Astrocyte of the spinal cord (primary cell): ENCODE measurements at places on chromosomes 12 and 14.

DNA sequence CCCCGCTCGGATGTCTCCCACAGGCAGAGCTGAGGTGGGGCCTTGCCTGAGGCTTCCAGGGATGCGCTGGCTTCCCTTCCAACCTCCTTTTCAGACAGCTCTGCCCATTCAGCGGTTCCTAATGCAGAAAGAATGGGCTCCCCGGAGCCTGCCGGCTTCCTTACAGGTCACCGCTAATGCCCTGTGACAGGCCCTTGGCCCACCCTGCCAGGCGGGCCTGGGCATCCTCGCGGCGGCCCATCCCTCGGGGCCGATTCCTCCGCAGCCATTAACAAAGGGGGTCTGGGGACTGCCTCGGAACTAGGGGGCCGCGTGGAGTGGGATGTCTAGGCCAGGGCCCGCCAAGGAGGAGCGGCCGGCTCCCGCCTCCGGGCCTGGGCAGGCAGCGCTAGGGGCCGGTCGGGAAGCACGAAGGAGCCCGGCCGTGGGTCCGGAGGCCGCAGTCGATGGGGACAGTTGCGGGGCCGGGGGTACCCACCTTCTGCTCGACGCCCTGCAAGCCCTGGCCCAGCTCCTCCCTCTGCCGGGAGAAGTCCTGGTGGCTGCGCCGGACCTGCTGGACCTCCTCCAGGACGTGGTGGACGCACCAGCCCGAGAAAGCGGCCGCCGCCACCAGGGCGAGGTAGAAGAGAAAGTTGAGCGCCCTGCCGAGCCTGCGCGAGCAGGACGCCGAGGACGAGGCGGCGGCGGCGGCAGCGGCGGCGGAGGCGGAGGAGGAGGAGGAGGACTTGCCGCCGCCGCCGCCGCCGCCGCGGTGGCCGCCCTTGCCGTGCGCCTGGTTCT is 738 bp downstream of the CKAP4 start:
- peak; percentile 72 for DNase-seq

GRCh38 chr12:102061096-102061559 is 663 bp downstream of the WASHC3 start:
- DNase-seq: peak; percentile 1

GRCh38 chr14:45089813-45090212 is 5.9 kb downstream of the PRPF39 start:
- DNase-seq: peak; percentile 40

DNA sequence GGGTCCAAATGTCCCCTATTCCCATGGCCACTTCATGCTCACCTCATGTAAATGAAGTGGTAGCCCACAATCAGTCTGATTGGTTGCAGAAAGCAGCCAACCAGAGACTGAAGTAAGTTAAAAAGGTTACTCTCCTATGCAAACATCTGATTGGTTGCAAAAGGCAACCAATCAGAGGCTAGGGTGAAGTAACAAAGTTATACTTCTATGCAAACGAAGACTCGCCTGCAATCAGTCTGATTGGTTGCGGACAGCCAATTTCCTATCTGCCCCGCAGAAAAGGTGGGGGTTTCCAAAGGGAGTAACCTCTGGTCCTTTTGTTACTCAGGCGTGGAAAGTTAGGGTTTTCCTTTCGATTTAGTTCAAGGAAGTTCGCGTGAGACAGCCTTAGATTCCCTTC is 208.1 kb upstream of the NEDD1 start:
- no peak for DNase-seq

DNA sequence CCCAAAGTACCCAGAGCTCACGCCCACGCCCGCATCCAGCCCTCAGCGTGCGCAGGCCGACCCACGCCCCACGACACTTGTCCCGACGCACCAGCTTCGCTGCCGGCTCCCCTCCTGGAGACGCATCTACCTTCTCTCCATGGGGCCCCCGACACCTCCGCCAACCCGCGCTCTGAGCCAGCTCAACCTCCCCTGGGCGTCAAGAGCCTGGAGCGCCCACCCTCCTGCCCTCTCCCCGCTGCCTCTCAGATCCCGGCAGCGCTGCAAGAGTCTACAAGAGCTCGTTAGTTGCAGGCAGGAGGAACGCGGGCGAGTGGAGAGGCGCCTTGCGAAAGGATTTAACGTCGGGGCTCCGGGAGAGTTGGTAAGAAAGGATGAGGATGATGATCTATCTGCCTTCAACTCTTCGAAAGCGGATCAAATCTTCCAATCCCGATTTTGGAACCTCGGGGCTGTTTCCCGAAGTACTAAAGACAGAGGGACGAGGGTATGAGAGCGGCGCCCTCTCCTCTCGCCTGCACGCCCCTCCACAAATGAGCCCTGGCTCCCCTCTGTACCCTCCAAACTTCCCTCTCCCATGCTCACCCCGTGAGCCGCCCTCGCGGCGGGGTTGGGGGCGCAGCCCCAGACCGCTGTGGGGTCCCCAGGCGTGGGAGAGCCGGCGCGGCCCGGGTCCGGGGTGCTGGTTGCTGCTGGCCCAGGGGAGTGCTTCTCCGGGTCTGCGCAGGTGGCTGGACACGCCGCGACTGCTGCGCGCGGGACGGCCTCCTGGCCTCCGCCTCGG is 979 bp downstream of the LTBP2 start:
- DNase-seq: peak; percentile 52

GRCh38 chr14:103569408-103569807 is 6.6 kb downstream of the COA8 start:
- no peak for DNase-seq

- DNase-seq: no peak
These were observed 430.3 kb upstream of the PDE3A start for GRCh38 chr12:19938031-19938430.

DNA sequence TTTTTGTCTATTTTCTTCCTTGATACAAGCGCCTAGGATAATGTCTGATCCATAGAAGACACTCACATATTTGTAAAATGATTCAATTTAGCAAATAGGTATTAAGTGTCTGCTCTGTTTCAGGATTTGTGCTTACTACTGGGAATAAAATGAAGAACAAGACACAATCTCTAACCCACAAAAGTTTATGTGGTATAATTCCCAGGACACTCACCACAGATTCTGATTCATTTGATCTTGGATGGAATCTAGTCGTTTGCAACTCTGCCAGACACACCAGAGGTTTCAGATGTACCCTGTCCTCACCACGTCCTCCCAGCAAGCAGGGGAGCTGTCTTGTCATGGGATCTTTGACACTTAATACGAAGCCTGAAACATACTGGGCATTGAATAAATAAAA is 208.3 kb downstream of the LRIG3 start:
- peak; percentile 78 for DNase-seq

DNA sequence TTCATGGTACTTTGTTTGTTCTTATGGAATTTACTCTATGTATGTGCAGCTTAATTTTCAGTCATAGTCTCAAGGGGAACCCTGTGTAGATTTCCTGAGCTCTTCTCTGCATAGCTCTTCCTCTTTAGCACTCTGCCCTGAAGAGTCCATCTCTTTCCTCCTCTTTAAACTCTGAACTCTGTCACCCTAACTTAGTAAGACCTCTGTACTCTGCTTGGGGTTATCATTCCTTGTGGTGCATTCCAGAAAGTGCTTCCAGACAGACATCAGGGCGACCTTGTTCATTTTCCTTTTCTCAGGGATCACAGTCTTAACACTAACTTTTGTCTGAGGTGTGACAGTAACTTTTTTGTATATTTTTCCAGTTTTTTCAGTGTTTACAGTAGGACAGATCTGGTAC is 179.3 kb downstream of the RAD51B start:
- no peak for DNase-seq

DNA sequence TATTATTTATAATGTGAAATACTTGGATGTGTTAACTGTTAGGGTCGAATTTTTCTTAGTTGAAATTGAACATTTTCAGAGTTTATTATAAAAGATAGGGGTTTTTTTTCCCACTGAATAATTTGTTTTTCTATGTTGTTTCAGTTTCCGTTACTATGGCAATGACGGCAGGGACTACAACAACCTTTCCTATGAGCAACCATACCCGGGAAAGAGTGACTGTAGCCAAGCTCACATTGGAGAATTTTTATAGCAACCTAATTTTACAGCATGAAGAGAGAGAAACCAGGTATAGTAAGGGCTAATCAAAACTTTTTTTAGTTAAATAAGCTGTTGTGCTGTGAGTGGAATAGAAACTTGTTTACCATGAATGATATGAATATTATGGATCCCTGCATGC is 35.1 kb upstream of the BMAL2 start:
- DNase-seq: no peak

DNA sequence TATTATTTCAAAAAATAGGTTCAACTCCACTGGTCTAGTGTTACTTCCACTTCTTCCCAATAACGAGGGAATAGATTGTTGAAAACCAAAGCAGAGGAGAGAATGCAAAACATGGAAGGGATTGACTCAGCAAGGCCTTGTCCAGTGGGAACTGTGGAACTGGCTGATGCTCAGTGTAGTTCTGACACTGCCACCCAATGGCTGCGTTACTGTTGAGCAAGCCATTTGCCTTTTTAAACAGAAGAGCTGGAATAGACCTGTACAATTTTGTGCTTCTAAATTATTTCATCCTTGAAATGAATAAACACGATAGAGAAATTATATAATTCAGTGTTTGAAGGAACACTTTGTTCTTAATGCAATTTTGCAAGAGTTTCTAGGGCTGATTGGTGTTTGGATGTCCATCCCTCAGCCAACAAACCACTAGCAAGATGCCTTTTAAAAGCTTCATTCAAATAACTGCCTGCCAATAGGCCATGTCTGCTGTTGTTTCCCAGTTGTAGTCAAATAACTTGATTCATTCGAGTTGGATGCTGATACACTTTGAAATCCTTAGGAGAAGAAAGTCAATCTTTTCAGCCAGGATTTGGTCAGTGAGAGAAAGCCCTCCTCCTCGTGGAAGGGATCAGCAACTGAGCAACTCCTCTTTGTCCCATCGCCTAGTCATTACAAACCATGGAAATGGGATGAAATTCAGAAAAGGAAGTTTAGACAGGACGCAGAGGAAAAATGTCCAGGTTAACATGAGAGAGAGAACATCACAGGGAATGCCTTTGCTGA is 7.3 kb upstream of the MGP start:
- peak; percentile 11 for DNase-seq

GRCh38 chr12:111368291-111368787 is 556 bp downstream of the PHETA1 start:
- DNase-seq: no peak

DNA sequence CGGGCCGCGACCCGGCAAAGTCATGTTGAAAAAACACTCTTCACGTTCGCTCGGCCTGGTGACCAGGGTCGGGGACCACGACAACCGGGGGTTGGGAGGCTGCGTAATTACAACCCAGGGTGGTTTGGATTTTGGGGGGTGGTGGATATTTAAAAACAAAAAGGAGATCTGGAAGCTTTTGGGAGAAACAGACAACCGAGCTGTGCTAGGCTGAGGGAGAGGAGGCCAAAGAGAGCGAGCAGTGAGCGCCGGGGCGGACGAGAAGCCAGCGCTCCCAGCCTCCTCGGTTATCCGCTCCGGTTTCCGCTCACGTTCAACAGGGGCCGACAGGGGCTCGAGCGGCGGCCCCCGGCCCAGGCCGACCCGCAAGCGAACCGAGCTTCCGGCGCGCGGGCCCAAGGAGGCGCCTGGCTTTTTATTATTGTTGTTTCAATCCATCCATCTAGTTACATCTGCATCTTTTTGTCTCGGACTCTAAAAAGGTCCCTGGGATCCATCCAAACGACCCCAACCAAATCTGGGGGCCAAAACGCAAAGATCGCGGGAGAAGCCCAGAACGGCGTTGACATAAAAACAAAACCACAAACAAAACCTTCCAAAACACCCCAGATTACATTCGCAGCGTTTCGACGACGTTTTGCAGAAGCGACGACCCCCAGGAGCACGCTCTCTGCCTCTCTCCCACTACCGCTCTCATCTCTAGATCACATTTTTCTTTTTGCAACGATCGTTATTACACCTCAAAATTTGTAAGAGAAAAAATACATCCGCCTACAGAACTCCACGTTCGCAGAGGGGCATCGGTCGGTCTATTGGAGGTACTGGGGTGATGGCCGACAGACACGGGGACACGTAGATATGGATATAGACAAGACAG is 771 bp downstream of the OTX2 start:
- no peak for DNase-seq

DNA sequence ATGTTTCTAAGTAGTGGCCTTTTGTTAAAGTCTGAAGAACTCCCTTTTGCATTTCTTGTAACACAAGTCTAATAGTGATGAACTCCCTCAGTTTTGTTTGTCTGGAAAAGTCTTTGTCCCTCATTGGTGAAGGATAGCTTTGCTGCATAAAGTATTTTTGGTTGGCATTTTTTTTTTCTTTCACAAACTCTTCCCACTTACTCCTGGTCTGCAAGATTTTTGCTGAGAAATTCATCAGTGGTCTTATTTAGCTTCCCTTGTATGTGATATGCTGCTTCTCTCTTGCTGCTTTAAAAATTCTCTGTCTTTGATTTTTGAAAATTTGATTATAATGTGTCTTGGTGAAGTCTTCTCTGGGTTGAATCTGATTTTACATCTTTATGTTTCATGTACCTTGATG is 22.7 kb downstream of the TRMT5 start:
- DNase-seq: no peak

DNA sequence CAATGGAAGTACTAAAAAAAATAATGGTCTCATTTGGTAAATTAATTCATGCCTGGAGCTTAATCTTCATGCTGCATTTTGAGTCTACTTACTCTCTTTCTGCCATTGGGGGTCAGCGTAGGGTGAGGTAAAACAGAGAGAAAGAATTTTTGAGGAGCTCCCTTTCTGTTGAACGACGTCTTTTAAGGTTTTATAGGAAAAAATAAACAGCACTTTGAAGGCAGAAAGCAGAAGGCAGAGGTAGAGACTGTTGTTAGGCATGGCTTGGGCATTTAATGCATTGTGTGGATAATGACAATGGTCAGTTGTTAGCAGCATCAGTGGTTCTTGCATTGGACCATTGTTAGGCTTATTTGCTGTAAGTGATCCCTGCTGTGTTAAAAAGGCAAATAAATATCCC is 557.2 kb upstream of the STXBP6 start:
- no peak for DNase-seq

- DNase-seq: no peak
These were observed 174.3 kb downstream of the FOXN3 start for GRCh38 chr14:89242652-89243279.

DNA sequence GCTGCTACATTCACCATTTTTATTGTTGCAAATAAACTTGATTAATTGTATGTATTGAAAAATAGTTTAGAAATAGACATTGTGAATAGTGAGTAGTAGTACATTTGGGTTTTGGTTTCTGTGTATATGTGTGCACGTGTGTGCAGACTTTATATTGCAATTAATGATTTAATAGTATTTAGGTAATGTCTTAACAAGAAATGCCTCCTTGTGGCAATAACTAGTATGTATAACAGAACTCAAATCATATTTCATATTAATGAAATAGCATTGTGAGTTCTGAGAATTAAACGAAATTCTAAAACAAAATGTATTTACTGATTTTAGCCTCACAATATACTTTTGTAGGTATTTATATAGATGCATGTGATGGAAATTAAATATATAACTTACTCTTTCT is 100.1 kb downstream of the SCAF11 start:
- DNase-seq: no peak

GRCh38 chr12:96986883-96987523 is 79.9 kb downstream of the NEDD1 start:
- peak; percentile 41 for DNase-seq

- no peak for DNase-seq
These were observed 6.8 kb downstream of the SIX6 start for GRCh38 chr14:60515511-60516289.
